Stimulated activated CD4-positive, alpha-beta T cell treated with anti-CD3 and anti-CD28 coated beads, TNF-alpha, amount 100 ng/mL, for 1 hour (primary cell): ENCODE measurements at places on chromosomes 12 and 14.
A peak's percentile ranks its signal among the peaks of the same experiment; 100 is the strongest.

- no peak for DNase-seq
These were observed 208.4 kb downstream of the C12orf75 start for GRCh38 chr12:105538880-105539279.

GRCh38 chr12:13088496-13088895, 15.0 kb downstream of the GSG1 start:
- no peak for DNase-seq

- DNase-seq, result no peak
These were observed 120.4 kb downstream of the STAB2 start for GRCh38 chr12:103707446-103707845.

- no peak for DNase-seq
These were observed 23.5 kb upstream of the C12orf50 start for GRCh38 chr12:88052686-88053085.

DNA sequence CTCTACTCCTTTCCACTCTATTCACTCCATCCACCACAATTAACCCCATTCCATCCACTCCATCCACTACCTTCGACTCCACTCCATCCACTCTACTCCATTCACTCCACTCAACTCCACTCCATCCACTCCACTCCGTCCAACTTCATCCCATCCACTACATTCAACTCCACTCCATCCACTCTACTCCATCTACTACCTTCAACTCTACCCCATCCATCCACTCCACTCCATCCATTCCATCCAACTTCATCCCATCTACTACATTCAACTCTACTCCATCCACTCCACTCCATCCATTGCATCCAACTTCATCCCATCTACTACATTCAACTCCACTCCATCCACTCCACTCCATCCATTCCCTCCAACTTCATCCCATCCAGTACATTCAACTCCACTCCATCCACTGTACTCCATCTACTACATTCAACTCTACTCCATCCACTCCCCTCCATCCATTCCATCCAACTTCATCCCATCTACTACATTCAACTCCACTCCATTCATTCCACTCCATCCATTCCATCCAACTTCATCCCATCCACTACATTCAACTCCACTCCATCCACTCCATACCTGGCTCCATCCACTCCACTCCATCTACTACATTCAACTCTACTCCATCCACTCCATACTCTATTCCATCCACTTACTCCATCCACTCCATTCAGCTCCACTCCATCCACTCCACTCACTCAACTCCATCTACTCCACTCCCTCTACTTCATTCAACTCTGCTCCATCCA, 16.4 kb downstream of the HNF1A start:
- no peak for DNase-seq

GRCh38 chr12:22321638-22322037, 12.9 kb downstream of the ST8SIA1 start:
- no peak for DNase-seq

- DNase-seq, result peak; percentile 65
These were observed at the start of gene PSMB5 for GRCh38 chr14:23034498-23035302. PSMB5 (minus strand) TSS chr14:23034900; CDS start chr14:23034881, 19 bp downstream.

DNA sequence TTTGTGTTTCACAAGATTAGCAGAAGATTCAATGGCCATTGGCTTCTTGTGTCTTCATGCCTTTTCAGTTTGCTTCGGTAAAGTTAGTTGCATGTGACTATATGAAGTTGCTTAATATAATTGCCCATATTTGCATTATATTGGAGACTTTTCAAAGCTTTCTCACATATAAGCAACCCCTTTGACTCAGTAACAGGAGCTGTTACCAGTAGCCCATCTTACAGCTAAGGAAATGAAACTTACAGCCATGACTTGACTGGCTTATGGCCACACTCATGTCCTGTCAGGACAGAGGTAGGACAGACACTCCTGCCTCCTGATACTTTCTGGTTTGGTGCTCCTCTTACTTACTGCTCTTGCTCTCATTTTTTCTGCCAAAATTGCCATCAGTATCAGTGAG, 1082.1 kb downstream of the BCL11B start:
- DNase-seq, result no peak

- DNase-seq, result peak; percentile 68
These were observed 2.5 kb downstream of the PTPN6 start for GRCh38 chr12:6953442-6954315.

DNA sequence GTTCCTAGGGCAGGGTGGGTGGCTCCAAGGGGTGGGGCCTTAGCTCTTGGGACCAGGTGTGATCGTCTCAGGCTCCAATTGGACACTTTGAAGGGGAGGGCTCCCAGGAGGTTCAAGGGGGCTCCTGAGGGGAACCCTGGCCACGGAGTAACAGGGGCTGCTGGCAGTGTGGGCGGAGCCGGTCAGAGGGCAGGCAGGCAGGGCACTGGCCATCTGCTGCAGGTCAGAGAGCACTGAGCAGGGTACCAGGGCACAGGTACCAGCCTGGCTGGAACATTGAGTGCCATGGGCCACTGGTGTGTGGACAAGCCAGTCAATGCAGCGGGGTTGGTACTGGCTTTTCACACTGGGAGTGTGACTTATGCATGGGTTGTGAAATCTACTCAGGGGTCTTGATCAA, 32.2 kb downstream of the SYNE3 start:
- DNase-seq, result no peak

DNA sequence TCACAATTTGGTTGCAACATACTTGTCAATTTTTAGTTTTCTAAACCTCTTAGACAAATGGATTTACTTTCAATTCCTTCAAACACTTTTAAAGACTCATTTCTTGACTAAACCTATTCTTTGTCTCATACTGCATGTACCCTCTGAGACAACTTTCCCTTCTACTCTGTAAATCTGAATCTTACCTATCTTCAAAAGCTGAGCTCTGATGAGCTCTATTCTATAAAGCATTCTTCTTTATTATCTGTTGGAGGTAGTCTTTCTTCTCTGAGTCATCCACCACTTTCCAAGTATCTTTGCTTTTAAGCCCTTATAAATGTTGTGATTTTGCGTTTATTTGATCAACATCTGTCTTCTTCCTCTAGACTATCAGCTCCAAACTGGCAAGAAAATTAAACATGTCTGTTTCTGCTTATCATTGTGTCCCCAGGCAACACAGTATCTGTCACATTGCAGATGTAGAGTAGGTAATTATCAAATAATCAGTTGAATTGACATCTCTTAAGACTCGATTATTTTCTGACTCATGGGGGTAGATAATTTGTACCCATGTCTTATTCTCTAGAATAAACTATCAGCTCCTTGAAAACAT, 265.6 kb upstream of the FAR2 start:
- DNase-seq, result no peak

- no peak for DNase-seq
These were observed 109.0 kb downstream of the MYRFL start for GRCh38 chr12:69934011-69934410.

DNA sequence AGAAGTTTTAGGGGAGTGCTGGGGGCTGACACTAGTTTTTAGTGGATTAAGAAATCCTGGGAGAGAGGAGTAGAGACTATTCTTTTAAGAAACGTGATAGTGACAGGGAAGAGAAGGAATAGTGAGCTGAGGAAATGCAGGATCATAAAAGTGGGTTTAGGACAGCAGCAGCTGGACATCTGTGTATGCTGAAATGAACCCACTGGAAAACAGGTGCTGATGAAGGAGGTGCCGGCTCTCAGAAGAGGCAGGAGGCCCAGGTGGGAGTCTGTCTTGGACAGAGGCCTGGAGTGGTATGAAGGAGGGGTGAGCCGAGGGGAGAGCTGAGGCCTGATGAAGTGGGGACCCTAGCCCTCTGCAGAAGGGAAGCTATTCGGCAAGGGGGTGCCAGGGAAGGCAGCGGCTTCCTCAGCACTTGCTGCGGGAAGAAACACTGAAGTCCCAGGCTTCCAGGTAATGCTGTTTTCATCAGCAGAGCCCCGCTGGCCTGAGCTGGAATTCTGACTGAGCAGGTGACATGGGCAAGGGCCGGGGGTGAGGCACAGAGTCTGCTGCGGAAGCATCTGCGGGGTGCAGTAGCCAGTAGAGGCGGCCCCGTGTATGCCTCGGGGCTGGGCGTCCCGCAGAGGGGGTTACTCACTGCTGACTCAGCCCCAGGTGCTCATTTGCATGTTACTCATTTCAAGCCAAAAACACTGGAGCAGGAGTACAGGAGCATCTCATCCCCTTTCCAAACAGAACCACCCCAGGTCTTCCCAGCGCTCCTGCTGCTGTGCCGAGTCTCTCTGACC, 89.7 kb downstream of the TMCC3 start:
- no peak for DNase-seq

DNA sequence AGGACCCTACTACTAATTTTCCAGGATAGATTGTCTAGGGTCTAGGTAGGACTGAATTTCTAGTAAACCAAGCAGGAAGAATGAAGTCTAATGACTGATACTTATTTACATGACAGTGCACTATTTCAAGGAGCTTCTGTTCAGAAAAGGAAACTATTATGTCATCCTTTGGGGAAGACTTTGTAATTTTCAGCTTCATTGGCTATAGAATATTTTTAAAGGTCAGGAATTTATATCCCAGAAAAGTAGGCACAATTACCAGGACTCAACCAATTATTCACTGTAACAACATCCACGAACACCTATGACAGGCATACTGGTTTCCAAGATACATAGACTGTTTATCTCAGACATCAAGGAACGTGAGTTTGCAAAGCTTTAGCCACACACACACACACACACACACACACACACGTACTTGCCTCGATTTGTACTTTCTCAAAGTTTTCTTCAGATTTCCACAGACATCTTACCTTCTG, 23.2 kb downstream of the OR6S1 start:
- no peak for DNase-seq

DNA sequence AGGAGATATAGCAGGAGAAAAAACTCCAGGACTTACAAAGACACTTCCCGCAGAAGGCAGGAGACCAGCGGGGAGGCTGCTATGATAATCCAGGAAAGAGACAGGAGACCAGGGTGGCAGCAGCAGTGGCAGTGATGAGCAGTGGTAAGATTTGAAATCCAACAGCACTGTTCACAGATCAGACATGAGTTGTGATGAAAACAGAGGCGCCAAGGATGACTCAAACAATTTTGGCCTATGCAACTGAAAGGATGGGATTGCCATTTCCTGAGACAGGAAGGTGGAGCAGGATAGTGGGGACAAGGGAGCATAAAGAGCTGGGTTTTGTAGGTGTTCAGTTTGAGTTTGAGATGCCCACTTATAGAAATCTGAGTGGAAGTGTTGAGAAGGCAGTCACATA, 108.6 kb upstream of the DYRK2 start:
- no peak for DNase-seq

GRCh38 chr12:57091638-57092528, 3.0 kb downstream of the NAB2 start:
- DNase-seq, result no peak

DNA sequence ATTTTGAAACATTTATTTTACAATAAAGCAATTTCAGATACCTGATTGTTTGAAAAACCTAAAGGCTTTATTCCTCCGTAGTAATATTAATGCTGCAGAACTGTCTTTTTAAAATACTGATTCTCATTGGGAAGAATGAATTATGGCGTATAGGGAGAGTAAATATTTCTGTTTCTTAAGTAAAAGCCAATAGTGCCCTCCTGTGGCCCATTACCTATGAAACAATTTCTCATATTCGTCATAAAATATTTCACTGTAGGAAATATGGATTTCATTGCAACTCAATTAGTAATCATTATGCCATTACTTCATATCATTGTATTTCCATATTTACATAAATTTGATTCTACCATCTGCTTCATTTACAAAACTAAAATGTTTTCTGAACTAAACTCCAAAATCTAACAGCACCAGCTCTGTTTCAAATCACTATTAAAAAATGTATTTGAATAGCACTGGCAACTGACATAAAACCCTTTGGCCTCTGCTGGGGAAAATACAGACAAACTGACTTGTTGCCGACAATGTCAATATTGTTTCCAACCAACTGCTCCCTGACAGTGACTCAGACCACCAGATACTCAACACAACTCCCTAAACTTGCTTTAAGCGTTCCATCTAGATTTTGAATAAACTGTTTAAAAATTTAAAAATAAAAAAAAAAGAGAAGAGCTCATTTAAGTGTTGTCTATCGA, 290.3 kb downstream of the NAV3 start:
- no peak for DNase-seq

DNA sequence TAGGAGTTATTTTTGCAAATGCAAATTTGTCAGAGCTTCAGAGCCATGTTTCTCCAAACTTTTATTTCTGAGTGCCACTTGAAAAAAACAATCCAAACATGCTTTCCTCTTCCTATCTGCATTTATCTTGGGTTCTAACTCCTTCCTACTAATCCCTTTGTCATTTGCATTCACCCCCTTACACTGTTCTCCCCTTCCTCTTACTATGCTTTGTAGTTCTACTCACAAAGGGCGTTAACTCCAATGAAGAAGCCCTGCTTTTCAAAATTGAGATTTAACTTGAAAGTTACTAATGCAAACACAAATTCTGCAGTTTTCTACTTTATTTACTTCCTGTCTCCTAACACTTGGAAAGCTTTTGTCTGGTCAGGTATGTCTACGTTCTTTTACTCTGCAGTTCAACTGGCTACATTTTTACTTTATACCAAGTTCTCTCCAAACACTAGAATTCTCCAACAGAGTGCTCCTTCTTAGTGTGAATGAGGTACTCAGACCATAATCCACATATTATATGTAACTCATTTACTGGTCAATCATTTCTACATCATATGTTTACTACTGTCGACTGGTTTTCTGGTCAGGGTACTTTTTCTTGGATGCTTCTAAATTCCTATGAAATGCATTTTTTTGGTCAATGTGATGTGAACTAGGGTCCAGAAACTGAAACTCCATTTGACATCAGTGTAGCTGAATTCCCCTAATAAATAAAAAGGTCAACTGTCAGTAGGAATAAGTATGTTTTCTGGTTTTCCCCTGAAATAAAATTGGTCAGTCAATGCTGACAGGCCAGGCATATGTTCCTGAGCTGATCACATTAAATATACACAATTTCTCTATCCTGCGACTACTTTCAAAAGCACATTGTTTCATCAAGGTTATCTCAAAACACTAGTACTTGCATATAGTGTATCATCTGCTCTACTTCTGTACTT, 51.2 kb upstream of the OR5AU1 start:
- DNase-seq, result no peak

- DNase-seq, result no peak
These were observed 120.1 kb downstream of the ASCL4 start for GRCh38 chr12:107894589-107894988.

GRCh38 chr12:92123780-92124688, 21.6 kb downstream of the BTG1 start:
- no peak for DNase-seq

DNA sequence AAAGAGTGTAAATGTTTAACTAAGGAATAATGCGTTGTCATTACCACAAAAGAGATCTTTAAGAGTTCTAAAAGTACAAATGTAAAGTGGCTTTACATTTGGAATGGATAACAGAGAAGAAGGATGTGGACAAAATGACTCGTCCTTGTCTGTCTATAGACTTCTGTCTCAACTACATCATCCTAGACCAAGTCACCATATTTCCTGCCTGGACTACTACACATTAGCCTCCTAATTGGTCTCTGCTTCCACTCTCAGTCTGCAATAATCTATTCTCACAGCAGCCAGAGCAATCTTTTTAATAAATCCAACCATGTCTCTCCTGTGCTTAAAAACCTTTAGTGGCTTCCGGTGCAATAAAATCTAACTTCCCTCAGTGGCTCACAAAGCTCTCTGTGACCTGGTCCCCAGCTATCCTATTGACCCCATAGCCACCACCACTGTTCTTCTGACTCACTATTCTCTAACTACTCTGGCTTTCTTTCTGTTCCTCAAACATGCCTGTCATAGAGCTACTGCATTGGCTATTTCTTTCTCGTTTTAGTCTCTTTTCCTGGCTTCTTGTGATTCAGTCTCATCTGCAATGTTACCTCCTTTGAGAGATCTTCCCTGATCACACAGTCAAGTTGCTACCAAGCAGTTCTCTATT, 91.1 kb downstream of the MYF5 start:
- no peak for DNase-seq
